Brain (organoid and tissue), 16 donors: ENCODE measurements at places on chromosomes 5 and 9.

- DNase-seq = peak; percentile 39
Observed at GRCh38 chr5:179858241-179858585, 404 bp downstream of the MRNIP start.

DNA sequence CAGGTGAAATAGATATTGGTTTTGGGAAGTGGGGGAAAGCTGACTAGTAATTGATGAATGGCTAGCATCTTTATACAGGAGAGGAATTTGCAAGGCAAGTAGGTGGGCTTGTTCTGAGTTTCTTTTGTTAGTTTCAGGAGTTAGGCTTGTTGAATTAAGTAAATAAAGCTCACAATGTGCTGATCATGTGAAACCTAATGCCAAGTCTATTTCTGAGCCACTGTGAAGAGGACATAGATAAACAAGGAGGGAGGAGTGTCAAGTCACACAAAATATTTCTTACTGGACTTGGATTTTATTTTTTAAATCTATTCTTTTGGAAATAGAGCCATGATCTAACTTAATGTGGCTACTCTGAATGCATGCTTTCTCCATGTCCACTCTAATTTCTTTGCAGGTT is 19.9 kb downstream of the GDA start:
- no peak for DNase-seq

GRCh38 chr9:99118782-99119466 is 14.0 kb downstream of the TGFBR1 start:
- no peak for DNase-seq

DNA sequence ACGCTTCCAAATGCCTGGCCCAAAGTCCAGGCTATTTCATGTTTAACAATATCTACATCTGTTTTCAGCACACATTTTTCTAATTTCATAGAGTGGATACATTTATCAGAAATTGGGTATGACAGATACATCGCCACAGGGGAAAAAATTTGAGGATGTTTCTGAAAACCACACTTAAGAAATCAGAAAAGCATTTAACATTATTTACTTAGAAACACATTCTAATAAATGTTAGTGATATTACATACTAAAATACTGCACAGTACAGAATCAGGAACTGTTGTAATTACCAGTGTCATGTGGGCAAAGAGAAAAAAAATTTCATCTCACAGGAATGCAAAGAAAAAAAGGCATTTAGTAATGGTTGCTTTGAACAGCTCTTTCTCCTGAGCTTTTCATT is 310.5 kb upstream of the KIF2A start:
- no peak for DNase-seq

GRCh38 chr5:15353086-15353645 is 146.8 kb upstream of the FBXL7 start:
- DNase-seq = no peak

GRCh38 chr9:136685790-136686533 is 1.3 kb downstream of the AGPAT2 start:
- DNase-seq = no peak

- DNase-seq = peak; percentile 68
Observed at GRCh38 chr9:127233550-127233949, 31.0 kb upstream of the GARNL3 start.

- no peak for DNase-seq
Observed at GRCh38 chr5:1488882-1489680, 34.7 kb downstream of the LPCAT1 start.

GRCh38 chr5:160833806-160834205 is 18.2 kb downstream of the ATP10B start:
- no peak for DNase-seq

DNA sequence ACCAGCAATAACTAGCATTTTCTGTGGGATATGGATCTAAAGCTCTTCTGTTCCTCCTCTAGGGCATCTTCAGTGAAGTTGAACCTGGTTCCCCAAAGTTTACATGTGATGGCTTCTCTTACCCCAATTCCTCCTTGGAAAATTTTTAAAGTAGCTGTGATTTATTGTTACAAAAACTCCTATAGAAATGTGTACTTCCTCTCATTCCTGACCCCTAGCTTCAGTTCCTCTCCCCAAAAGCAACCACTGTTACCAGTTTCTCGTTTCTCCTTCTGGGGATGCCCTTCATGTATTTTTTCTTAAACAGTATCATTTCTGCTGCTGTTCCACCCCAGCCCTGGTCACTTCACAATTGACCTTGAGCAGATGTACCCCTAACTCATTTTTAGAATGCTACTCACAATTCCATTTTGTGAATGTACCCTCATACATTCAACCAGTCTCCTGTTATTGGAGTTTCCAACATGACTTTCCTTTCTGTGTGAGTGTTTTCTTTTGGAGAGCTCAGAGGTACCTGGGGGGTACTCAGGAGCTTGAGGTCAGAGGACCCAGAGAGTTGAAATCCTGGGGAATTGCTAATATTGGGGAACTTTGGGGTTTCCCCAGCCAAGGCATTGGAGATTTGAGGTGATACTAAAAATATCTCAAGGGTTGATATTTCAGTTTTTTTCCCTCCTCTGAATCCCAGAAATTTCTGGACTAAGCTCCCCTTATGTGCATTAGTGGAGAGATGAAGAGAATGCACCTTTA is 18.6 kb upstream of the GLRX start:
- no peak for DNase-seq

DNA sequence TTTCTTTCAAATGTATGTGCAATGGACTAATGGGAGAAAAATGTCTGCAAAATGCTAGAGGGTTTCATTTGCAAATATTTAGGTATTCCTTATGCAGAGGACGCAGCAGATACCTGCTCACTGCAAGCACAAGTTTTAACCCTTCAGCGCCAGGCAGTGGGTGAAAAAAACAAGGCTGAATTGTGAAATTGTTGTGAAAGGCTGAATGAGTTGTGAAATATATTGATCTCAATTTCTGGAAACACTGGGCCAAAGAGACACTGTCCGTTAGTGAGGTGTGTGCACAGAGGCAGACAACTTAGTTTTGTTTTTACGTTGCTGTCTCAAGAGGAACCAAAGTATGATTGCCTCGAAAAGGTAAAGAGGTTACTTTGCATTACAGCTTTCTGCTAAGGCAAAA is 18.8 kb downstream of the FUBP3 start:
- DNase-seq = no peak

DNA sequence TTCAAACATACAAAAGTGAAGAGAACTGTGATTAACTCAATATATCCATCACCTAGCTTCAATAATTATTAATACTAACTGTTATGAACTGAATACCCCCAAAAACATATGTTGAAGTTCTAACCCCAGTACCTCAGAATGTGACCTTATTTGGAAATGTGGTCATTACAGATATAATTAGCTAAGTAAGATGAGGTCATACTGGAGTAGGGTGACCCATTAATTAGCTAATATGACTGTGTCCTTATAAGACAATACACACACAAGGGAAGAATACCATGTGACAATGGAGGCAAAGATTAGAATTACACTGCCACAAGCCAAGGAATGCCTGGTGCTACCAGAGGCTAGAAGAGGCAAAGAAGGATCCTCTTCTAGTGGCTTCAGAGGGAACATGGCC is 7.8 kb downstream of the RRAGA start:
- no peak for DNase-seq

- DNase-seq = no peak
Observed at GRCh38 chr5:56507351-56507930, 274.3 kb upstream of the ANKRD55 start.

GRCh38 chr5:113232667-113233066 is 202.1 kb downstream of the TSSK1B start:
- DNase-seq = peak; percentile 70

DNA sequence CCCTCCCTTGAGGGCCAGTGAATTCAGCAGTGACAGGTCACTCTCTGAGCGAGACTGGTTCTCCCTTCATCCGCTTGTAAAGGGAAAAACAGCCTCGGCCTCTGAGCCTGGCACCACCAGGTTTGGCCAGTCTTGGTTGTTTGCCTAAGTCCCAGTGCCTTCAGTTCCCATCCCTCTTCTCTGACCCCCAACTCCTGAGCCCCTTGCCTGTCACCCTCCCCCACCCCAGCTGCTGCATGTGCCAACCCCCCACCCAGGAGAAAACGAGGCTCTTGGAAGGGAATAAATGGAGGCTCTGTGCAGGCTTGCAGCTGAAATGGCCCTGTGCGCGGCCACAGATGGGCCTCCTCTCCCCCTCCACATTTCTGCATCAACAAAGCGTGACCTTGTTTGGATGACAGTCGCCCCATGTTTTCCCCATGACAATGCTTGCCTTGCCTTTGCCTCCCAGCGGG is 3.1 kb downstream of the URM1 start:
- no peak for DNase-seq

DNA sequence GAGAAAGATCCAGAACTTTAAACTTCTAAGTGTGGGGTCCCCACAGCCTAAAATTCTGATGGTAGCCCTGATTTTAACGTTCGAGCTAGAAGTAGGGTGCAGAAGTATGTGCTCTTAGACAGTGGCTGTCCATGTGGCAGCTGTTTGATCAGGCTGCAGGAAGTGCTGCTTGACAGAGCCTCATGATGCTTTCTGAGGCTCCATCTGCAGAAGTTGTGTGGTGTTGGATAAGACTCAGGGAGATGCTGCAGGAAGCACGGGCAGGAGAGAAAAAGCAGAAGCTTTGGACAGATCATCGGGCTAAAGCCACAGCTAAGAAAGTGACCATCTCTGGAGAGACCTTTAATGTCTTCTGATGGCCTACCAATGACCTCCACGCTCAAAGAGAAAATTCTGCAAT is 8.1 kb downstream of the MTMR12 start:
- no peak for DNase-seq

- no peak for DNase-seq
Observed at GRCh38 chr9:32413424-32413823, 29.0 kb downstream of the ACO1 start.

DNA sequence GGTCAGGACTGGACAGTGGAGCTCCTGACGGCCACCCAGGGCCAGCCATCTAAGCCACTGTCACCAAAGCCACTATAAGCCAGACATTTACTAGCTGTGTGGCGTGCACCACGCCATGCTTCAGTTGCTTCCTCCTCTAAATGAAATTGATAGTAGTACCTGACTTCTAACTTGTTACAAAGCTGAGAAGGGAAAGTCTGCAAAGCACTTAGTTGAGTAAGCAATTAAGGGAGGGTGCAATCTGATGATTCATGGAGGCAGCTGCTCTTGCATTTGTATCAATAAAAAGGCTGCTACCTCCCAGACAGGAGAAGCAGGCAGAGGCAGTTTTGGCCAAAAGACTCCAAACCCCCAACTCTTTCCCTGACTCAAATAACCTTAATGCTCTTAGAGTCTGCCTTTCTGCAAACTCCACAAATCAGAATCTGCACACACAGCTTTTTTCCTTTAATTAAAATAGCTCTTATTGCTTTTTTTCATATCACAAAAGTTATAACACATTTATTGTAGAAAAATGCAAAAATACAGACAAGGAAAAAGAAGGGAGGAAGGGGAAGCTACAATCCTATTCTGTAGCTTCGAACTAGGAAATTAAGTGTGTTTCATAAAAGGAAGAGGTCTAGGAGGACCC is 19.3 kb upstream of the RAPGEF1 start:
- no peak for DNase-seq

DNA sequence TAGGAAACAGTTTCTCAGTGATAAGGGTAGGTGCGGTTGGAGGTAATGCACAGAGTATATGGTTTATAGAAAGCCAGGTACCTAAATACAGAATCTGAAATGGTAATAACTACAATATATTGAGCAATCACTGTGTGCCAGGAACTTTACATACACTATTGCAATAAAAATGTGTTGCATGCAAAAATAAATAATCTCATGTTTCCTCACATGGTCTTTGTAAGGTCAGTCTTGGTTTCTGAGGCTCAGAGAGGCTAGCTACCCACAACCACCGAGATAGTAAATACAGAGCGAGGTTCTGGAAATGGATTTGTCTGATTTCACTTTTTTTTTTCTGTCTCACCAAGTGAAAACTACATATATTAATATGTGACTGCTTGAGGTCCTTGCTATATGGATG is 128.9 kb downstream of the CAMK4 start:
- no peak for DNase-seq

- DNase-seq = no peak
Observed at GRCh38 chr5:876398-877365, 15.9 kb downstream of the BRD9 start.

DNA sequence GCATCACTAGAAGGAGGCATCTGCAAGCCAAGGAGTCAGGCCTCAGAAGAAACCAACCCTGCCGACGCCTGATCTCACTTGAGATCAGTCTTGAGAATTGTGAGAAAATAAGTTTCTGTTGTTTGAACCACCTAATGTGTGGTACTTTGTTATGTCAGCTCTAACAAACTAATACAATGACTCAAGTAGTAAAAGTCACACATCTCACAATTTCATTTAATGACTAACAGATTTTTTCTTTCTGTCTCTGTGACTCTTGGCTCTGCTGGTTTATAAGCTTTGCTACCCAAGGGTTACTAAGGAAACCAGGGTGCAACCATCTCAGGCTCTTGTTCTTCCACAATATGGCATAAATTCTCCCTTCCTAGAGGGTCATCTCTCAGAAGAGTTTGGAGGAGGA is 315.8 kb upstream of the GRAMD2B start:
- DNase-seq = no peak

- DNase-seq = no peak
Observed at GRCh38 chr5:142819825-142820224, 49.6 kb downstream of the ARHGAP26 start.

- no peak for DNase-seq
Observed at GRCh38 chr5:54087436-54087835, 222.9 kb downstream of the ARL15 start.

GRCh38 chr5:106392766-106393165 is 1278.0 kb downstream of the EFNA5 start:
- DNase-seq = no peak

GRCh38 chr5:128304791-128305190 is 221.2 kb downstream of the SLC12A2 start:
- DNase-seq = no peak

DNA sequence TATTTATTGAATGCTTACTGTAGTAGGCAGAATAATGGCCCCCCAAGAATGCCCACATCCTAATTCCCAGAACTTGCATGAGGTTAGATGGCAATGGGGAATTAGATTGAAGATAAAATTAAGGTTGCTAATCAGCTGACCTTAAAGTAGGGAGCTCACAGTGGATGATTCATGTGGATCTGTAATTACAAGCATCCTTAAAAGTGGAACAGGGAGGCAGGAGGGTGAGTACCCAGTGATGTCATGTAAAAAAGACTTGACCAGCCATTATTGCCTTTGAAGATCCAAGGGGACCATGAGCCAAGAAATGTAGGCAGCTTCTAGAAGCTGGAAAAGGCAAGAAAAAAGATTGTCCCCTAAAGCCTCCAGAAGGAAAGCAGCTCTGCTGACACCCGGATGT is 71.4 kb downstream of the GABBR2 start:
- no peak for DNase-seq

- DNase-seq = no peak
Observed at GRCh38 chr9:78505546-78505945, 208.6 kb downstream of the PSAT1 start.

- no peak for DNase-seq
Observed at GRCh38 chr9:36781533-36781932, 208.8 kb downstream of the MELK start.

- DNase-seq = no peak
Observed at GRCh38 chr5:98187945-98188344, 585.5 kb upstream of the RGMB start.

- DNase-seq = no peak
Observed at GRCh38 chr5:124466011-124466410, 280.4 kb downstream of the ZNF608 start.
